ENCODE measurements at places on chromosomes 2 and 18.

DNA sequence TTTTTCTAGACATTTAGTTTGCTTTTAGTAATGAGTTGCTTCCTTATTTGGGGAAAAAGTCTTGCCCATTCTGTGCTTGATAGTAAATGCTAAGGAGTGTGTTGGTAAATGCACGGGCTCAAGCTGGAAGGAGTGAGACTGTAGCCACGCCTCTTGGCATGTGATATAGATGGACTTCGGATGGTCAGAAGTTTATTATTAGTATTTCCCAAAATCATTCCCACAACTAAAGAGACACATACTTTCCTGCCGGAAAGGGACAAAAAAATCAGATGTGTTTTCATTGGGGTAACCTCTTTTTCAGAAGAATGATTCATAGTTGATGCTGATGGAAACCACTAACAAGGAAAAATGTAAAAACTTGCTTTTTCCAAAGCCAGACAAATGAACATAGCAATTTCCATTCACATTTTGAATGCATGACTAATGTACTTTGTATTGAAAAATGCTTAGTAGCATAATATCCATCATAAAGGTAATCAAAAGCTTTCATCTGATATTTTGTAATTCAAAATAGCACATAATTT lies 133.2 kb downstream of the ZNF532 start:
- no peak for DNase-seq

GRCh38 chr2:170723446-170723958 lies 8.4 kb downstream of the SP5 start:
- no peak for DNase-seq

GRCh38 chr2:35606394-35606793 lies 749.2 kb upstream of the CRIM1 start:
- DNase-seq = no peak

GRCh38 chr2:95268211-95269035 lies 5.8 kb upstream of the PROM2 start:
- no peak for DNase-seq

- no peak for DNase-seq
These were observed 51.8 kb downstream of the LIMS1 start for GRCh38 chr2:108586116-108586515.

- no peak for DNase-seq
These were observed 1.7 kb downstream of the IL1RL1 start for GRCh38 chr2:102313025-102313424.

DNA sequence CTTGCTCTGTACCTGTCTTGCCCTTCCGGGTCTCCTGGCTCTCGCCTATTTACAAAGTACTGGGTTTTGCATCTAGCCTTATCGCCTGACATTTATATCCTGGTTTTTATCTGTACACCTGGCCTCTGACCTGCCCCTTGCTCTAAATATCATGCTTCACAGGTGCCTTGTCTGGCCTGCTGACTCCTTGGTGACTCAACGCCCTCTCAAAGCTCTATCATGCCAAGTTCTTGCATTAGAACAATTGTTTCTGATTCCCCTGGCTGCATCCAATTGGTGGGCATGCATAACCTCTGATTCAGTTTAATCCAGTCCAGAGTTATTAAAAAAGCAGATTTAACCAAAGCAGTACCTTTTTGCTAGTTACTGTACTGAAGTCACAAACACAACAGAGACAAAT lies 113.9 kb upstream of the CCDC68 start:
- DNase-seq = no peak

DNA sequence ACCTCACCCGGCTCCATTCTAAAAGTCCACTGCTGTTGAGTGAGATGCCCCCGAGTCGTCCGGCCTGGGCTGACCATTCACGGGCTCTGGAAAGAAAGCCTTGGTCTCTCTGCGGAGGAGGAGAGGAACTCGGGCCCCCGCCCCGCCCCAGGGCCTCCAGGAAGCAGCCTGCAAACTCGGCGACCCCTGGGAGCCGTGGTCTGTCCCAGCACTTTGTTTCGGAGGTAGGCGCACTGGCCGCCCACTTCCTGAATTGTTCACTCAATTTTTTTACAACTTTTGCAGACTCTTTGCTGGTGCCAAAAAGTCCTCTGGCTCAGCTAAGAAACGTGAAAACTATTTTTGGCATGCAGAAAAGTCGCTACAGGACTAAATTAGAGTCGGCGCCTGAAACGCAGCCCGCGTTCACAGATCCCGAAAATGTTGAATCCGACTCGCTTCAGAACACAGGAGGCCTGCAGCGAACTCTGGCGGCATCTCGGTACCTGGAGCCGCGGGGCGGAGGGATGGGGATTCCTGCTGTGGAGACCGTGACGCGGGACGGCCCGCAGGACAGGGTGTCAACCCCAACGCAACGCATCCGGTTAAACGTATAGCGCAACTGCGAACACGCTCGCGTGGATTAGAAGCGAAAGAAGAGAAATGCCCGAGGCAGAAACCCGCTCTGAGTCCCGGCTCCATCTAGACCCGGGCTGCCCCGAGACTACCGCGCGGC lies 1.5 kb downstream of the PXDN start:
- DNase-seq = no peak

- DNase-seq = no peak
These were observed 73.1 kb downstream of the MAPRE2 start for GRCh38 chr18:35114305-35114704.

DNA sequence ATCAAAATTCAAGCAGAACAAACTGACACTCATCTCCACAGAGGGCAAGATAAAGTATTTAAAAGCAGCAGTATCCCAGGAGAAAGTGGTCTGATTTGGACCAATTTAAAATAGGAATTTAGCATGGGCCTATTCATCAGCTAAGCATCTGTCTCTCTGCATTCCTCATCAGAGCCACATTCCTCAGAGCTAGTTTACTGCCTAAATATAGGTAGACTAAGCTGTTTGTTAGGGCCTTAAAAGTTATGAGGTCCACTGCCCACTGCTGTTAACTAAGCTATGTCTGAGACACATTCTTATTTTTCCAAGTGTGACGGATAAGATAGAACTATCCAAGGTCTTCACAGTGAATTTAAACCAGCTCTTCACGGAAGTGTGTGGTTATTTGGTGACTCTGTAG lies 17.6 kb downstream of the NEB start:
- DNase-seq = no peak

- DNase-seq = no peak
These were observed 92.6 kb downstream of the SPATS2L start for GRCh38 chr2:200399046-200399445.

DNA sequence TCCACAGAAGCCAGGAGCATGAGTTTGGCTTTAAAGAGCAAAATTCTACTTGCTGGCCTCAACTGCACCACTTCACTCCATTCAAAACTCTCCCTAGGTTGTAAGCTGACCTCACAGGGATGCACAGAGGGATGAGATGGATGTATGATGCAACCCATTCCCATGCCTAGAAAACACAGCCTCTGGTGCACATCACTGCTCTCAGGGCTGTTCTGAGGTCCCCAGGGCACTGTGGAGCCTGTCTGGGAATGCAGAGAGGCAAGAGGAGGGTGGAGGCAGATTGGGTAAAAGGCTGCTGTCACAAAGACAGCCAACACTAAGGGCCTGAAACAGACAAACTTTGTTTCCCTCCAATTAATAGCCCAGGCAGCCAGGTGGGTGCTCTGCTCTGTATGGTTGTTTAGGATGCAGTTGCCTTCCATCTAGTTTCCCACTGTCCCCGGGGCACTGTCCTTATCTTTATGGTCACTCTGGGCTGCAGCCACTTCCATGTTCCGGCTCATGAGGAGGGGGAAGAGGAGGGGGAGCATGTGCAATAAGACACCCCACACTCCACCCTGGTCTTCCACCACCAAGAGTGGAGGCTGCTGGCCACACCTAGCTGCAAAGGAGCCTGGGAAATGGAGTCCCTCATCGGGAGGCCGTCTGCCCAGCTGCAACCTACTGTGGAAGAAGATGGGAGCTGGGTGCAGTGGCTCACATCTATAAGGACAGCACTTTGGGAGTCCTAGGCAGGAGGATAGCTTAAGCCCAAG lies 7.0 kb downstream of the GPR45 start:
- DNase-seq = no peak

DNA sequence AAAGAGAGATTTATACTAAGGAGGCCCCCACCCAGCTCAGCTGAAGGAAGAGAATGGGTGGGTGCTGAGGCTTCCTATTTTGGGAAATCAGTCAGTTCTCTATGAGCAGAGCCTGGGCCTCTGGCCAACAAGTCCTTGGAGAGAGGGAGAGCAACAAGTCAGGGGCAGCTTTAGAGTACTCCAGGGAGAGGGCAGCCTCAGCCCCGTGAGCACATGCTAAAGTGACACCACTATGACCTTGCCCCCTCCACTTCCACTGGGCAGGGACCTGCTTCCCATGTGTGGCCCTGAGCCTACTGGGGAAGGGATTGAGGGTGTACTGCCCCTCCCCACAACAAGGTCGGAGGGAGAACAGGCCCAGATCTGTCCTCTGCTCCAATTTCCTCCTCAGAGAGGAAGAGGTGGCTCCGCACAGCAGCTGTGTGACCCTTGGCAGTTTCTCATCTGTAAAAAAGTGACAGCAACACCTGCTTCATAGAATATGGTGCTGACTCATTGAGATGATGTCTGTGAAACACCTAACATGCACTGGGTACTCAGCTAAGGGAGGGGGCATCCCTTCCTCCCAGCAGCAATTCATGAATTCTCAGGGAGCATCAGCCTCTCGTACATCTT lies 72.9 kb downstream of the CLHC1 start:
- no peak for DNase-seq

GRCh38 chr2:218229851-218230250 lies 12.9 kb downstream of the ARPC2 start:
- no peak for DNase-seq

- DNase-seq = no peak
These were observed 72.3 kb downstream of the NDUFA10 start for GRCh38 chr2:239952665-239953417.

DNA sequence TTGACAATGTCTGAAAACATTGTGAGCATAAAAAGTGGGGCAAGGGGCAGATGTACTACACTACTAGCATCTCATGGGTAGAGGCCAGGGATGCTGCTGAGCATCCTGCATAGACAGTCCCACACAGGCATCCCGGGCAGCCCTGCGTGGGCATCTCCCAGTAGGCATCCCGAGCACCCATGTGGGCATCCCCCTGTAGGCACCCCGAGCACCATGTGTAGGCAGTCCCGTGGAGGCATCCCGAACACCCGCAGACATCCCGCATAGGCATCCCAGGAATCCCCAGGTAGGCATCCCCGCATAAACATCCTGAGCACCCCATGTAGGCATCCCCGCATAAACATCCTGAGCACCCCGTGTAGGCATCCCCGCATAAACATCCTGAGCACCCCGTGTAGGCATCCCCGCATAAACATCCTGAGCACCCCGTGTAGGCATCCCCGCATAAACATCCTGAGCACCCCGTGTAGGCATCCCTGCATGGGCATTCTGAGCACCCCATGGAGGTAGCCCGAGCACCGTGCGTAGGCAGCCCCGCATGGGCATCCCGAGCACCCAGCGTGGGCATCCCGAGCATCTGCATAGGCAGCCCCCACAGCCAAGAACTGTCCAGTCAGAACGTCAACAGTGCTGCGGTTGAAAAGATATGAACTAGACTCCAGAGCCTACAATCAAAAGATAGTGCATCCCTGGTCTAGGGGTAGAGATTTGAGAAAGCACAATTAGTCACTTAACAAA lies 273.5 kb downstream of the NBAS start:
- DNase-seq = no peak

- DNase-seq = no peak
These were observed 1.2 kb downstream of the KDSR start for GRCh38 chr18:63365876-63366212.

DNA sequence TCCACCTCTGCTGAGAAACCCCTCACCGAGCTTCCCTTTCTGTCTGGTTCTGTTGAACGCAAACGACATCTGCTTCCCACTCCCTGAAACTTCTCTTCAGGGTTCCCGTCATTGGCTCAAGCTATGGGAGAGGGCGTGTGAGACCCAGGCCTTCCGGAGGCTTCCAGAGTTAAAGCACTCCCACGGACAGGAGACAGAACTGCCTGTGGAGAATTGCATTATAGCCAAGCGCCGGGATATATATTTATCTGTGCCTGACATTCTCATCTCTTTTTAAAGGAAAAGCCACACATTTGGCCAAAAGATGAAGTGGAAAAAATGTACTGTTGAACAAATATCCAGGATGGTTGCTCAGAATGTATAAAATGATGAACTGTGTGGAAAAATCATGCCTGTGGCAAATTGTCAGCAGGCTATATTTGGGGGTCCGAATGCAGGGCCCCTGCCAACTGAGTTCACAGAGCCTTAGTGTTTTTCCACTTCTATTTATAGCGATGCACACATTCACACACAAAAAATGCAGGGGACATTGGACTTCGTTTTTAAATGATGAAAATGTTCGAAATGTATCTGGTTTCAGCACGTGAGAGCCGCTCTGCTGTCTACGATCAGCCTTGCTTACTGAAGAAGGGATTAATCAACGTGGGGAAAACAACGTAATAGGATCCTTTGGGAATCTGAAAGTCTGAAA lies 59.5 kb downstream of the E2F6 start:
- DNase-seq = no peak

- no peak for DNase-seq
These were observed 27.2 kb upstream of the PAIP2B start for GRCh38 chr2:71254078-71254477.

DNA sequence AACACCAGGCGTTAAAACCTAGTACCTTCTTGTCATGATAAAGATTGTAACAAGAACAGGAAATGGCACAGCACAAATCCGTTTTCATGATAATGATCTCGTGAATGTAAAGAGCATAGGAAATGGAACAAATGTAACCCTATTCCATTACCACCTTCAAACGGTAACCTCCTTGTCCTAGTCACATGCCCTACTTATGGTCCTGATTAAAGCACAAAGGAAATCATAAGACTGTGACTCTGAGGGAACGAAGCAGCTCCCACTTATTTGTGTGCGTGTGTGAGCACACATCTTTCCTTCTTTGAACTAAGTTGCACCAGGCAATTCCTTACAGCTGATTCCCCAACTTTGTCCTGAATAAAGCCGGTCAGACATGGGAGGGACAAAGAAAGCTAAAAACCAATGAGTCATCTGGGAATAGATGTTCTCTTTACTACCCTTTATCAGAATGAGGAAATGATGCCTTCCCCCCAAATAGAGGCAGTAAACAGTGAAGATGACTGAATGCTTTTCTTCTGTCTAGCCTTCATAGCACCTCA lies 192.6 kb downstream of the IKZF2 start:
- no peak for DNase-seq

DNA sequence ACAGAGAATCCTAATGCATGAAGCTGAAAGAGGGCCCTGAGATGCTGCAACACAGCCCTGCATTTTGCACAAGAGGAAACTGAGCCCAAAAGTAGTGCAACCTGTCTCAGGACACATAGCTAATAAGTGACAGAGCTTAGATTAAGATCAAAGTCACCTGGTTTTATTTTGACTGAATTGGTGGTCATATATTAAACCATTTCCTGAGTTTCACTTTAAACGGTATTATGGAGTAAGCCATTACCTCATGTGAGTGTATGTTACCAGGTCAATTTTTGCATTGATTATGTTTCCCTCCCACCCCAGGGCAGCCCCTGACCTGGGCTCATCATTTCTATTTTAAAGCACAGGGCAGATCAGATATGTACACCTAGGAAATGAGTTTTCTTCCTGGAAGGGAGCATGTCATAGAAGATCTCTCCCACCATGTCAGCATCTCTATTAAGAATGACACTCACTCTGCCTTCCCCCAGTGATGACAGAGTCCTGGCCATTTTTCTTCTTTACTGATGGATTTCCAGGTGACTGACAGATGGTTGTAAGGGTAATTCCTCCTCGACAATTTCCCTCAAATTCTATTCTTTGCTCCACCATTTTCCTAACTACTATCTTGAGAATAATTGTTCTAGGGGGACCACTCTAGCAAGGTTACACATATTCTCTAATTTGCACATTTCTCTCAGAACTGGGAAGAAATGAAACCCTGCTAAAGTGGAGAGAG lies 441.3 kb upstream of the SLC14A2 start:
- DNase-seq = no peak

Measured in urinary bladder (tissue), 4 donors.